Brain microvascular endothelial cell (primary cell): ENCODE measurements at places on chromosomes 3 and 15.

- peak; percentile 70 for DNase-seq
Measured at GRCh38 chr15:69820819-69821218, 276.9 kb downstream of the TLE3 start.

GRCh38 chr3:59866076-59866475, 816.3 kb upstream of the CFAP20DC start:
- DNase-seq, result peak; percentile 13

- peak; percentile 48 for DNase-seq
Measured at GRCh38 chr3:173938159-173938558, 540.6 kb downstream of the NLGN1 start.

DNA sequence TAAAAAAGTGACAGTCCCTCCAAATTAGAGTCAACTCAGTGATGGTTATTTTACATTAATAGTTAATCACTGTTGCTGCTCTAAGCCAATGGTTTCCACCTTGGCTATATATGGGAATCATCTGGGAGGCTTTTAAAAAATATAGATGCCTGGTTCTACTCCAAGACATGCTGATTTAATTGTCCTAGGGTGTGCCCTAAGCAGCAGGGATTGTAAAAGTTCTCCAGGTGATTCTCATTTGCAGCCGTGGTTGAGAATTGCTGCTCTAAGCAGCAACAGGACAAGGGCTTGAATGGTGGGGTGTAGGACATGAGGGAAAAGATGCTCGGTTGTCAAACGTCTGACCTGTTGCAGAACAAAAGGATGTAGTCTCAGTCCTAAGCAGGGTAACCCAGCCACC, 405.1 kb upstream of the MCTP2 start:
- no peak for DNase-seq

DNA sequence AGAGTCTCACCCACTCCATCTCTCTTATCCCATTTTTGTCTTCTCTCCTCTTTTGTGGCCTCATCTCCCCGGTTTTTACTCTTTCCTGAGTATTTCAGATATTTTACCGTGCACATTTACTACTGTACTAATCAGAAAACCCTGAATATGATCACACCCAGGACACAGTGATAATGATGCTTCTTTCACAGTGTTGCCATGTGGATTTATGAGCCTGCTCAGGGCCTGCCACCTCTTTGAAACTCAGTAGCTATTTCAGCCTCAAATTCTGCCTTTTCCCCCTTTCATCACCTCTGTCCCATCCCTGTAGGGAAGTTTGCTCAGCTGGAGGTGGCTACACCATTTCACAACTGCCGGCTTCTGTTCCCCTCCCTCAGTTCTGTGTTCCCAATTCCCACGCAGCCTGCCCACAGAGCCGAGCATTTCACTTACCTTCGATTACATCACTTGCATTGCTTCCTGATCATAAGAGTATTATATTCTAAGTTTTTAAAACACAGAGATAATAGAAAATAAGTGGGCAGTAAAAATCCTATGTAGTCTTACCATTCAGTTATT, 33.2 kb downstream of the ARNT2 start:
- no peak for DNase-seq

DNA sequence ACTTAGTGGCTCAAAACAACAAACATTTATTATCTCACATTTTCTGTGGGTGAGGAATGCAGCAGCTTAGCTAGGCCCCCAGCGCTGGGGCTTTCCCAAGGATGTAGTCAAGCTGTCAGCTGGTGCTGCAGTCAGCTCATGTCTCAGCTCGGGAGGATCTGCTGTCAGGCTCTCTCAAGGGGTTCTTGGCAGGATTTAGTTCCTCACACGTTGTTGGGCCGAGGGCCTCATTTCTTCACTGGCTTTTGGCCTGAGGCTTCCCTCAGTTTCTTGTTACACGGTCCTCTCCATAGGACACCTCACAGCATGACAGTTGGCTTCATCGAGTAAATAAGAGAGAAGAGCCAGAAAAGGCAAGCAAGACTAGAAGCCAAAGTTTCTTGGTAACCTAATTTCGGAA, 13.7 kb upstream of the U2SURP start:
- DNase-seq, result peak; percentile 82

DNA sequence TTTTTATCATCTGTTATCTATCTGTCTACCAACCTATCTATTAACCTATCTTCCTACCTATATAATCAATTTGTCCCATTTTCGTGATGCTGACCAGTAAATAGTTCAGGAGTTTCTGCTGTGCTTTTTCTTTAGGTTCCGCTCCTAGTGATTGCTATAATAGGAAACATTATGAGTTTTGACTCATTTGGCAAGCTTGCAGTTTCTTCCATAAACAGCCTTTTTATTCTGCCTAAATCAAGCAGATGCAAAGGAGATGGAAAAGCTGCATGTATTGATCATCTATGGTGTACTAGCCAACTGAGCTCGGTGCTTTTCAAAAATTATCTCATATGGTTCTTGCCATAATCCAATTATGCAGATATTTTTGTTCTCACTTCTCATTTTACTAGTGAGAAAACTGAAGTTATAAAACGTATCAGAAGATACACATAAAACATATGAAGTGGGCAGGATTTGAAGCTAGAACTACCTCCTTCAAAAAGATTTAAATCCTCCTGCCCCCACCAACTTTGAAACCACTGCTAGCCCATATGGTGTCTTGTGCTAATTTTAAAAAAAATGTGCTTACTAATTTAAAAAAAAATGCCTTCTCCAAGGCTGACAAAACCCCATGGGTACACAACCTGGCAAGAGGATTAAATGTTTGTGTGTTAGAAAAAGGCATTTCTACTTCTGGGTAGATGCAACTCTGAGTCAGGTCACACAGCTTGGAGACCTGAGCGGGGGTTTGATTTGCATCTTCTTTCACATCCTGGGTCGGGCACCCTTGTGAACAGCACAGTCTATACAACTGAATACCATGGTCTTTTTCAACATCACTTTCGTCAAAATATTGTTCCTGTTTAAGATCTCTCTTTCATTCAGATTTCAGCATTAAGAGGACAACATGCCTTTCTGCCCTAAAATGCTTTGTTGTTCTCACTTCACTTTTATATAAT, 267.0 kb downstream of the CHL1 start:
- no peak for DNase-seq

DNA sequence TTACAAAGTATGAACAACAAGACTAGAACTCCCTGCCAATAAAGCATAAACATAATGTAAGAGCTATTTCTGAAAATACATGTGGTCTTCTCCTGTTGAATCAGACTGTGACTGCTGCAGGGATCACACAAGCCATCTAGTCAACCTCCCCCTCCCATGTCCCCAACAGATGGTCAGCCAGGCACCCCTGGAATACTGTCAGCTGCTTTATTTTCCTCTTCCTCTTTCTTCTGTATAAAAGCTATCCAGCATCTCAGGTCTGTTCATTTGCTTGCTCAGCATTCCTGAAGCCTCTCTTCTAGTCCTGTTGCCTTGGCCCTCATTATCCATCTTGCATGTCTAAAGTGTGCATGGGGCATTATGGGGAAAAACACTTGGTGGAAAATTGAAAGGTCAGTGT, 6.5 kb upstream of the MINDY4B start:
- no peak for DNase-seq

DNA sequence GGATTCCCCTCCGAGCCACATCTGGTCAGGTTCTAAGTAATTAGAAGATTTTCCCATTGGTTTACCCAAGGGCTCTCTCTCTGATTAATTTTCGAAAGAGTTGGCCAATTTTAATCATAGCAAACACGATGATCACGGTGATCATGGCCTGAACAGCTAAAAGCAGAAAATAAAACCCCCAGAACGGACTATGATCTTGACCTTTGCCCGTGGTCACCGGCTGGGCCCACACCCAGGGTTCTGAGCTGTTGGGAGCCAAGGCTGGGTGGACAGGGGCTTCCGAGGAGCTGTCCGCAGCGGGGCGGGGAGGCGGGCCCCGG, 2.6 kb downstream of the GP5 start:
- DNase-seq, result no peak

- no peak for DNase-seq
Measured at GRCh38 chr3:172461530-172462138, 13.4 kb upstream of the GHSR start.
